HEK293T (cell line): ENCODE measurements at places on chromosomes 6 and 20.

DNA sequence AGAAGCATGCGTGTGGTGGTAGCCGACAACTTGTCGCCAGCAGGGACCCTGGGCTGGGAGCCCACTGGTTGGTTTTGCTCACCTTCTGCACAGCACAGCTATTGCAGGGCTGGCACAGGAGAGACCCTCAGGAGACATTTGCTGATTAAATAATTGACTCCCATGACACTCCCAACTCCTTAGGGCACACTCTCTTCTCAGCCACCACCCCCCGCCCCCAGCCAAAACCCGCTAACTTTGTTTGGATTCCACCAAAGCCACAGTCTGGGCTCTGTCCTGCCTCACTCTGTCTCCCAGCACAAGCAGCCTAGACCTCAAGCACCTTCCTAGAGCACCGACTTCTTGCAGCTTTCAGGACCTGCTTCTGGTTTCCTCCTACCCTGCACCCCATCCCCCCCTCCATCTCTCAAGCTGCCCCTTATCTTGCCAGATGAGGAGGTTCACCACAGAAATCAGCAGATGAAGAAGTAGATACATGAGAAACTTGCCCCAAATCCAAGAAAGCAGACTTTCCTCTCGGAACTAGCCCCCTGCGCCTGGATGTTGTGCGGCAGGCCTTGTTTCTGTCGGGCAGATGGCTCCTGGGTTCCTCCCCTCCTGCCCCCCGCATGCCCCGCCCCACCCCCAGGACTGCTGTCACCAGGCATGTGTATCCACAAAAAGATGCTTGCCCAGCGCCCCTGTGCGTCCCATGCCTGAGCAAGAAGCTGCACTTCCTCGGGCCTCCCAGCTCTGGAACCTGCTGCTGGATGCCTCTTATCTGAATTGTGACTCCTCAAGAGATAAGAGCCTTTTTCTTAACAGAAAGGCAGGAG, 35.0 kb upstream of the CD93 start:
- DNase-seq, result no peak

GRCh38 chr6:140572867-140573266, 1198.4 kb upstream of the CITED2 start:
- no peak for DNase-seq

GRCh38 chr6:10465629-10466499, 51.0 kb upstream of the TFAP2A start:
- DNase-seq, result peak; percentile 66

DNA sequence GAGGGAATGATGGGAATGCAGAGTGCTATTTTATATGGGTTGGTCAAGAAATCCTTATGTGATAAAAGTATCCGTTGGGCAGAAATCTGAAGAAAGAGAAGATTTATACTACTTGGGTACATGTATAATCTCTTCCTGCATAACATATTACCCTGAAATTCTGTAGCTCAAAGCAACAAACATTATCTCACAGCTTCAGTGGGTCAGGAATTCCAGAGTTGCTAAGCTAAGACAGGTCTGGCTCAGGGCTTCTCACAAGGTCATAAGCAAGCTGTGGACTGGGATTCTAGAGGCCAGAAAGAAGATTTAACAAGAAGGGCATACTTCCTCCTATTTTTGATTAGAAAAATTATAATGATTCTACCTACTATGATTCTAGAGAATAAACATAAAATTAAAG, 172.5 kb upstream of the THEMIS start:
- DNase-seq, result no peak
